ENCODE measurements at places on chromosomes 4 and X.

- DNase-seq = no peak
Measured at GRCh38 chr4:145001635-145002034, 96.4 kb downstream of the ANAPC10 start.

GRCh38 chr4:111792632-111793031 lies 352.6 kb upstream of the FAM241A start:
- no peak for DNase-seq

GRCh38 chr4:128601991-128602695 lies 207.4 kb upstream of the JADE1 start:
- no peak for DNase-seq

DNA sequence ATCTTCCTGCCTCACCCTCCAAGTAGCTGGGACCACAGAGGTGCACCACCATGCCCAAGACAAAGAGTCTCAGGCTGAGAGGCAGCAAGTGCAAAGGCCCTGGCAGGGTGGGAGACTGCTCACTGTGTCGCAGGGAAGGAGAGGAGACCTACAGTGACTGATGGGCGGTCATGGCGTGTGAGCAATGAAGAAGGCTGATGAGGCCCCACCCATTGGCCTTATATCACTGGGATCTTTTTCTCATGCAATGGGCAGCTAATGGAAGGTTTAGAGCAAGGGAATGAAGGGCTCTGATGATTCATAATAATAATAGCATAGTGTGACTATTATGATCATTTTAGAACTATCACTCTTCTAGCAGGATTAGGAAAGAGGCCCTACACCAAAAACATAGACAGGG lies 20.9 kb downstream of the FAM9C start:
- no peak for DNase-seq

- no peak for DNase-seq
Measured at GRCh38 chr4:78659264-78659663, 107.7 kb downstream of the ANXA3 start.

- DNase-seq = no peak
Measured at GRCh38 chr4:158350161-158350560, 139.9 kb downstream of the TMEM144 start.

DNA sequence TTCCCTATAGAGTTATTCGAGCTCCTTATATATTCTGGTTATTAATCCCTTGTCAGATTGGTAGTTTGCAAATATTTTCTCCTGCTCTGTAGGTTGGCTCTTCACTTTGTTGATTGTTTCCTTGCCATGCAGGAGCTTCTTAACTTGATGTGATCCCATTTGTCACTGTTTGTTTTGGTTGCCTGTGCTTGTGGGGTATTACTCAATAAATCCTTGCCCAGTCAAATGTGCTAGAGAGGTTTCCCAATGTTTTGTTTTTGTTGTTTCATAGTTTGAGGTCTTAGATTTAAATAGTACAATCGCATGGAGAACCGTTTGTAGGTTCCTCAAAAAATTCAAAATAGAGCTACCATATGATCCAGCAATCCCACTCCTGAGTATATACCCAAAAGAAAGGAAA lies 2.3 kb upstream of the SYTL5 start:
- DNase-seq = no peak

DNA sequence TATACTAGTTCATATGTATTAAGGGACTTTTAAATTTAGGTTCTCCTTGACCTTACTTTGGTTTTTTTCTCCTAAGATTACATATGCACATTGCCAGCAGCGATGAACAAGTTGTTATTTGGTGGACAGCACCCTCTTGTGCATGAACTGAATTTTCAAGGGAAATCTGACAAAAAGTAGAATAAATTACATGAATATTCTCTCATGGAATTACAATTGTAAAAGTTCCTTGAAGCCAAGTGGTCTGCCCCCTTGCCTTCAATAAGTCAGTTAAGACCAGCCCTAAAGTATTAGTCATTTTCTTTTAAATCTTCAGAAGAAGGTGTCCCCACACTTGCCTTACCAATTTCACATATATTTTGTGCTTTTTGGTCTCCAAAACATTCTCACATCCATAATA lies 30.7 kb upstream of the SMARCA5 start:
- no peak for DNase-seq

DNA sequence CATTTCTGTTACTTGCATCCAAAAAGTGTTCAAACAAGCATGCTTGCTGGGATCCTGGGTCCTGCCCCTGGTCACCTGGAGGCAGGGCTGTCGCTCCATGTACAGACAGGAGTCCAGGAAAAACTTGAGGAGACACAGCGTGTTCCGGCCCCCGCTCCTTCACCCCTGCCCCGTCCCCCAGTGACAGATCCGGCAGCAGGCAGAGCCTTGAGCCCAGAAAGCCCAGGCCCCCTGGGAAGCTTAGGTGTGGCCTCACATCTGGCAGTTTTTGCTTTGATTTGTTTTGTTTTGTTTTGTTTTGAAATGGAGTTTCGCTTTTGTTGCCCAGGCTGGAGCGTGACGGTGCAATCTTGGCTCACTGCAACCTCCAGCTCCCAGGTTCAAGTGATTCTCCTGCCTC lies 67.0 kb downstream of the TRMT44 start:
- no peak for DNase-seq

DNA sequence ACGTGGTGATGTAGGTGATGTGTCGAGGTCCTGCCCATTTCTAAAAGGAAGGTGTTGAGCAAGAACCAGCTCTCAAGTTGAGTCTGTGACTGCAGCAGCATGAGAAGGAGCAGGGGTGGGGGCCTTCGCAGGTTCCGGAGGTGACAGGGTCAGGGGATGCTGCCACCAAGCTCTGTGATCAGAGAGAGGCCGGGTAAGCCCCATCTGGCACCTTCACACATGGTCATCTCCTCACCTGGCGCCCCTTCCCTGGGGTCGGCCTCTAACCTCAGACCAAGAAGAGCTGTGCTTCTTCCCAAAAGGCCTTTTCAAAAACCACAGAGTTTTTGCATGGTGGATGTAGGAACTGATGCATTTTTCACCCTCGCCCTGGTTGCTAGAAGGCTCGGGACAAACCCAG lies 137.6 kb downstream of the CPZ start:
- DNase-seq = no peak

DNA sequence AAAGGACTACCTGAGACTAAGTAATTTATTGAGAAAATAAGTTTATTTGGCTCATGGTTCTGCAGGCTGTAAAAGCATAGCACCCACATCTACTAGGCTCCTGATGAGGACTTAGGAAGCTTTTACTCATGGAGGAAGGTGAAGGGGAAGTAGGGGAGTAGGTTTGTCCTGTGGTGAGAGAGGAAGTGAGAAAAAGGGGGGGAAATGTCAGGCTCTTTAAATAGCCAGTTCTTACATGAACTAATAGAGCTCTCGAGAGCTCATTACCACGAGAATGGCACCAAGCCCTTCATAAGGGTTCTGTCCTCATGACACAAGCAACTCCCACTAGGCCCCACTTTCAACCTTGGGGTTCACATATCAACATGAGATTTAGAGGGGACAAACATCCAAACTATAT lies 125.5 kb upstream of the NRK start:
- no peak for DNase-seq

DNA sequence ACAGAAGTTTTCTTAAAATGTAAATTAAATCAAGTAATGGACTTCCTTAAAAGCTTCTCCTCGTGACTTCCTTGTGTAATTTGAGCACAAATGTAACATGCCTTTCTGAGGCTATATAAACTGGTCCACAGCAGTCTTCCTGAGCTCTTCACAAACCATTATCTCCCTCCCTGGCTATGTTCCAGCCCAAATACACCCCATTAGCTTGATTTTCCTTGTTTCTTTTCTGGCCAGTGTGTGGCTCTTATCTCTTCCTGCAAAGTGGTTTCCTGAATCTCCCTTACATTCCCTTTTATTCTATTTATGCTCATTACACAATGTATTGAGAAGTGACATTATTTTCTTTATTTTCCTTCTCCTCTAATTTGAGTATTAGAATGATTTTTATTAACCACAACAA lies 1085.3 kb upstream of the PCDH10 start:
- DNase-seq = no peak

All from T-helper 17 cell (primary cell).